ENCODE measurements at places on chromosomes 7 and 10.

- no peak for ATAC-seq
Observed at GRCh38 chr7:50584386-50584785, 19.2 kb upstream of the DDC start.

GRCh38 chr7:80467069-80467468, 44.8 kb downstream of the GNAT3 start:
- no peak for ATAC-seq

DNA sequence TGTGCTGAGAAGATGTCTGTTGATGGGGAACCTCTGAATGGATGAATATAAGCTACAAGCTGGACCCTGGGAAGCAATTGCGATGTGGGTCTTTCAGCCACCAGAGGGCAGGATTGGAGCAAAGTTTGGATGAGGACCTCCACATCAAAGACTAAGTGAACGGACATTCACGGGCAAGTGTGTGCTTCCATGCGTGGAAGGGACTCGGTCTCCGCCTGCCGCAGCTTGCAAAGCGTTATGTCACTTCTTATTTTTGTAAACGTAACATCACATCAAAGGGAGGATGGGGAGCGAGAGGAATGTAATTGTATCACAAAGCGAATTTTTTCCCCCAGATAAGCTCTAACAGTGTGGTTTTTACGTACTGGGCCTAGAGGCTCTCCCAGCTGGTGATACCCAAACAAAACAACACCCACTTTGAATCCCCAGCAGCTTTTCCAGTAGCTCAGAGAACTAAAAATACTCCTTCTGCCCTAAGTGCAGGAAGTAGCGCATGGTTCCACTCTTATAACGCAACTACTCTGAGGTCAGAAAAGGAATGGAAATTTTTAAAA, 65.0 kb downstream of the VWA2 start:
- ATAC-seq = peak; percentile 67

GRCh38 chr10:78864761-78865537, 203.8 kb upstream of the ZMIZ1 start:
- ATAC-seq = no peak

DNA sequence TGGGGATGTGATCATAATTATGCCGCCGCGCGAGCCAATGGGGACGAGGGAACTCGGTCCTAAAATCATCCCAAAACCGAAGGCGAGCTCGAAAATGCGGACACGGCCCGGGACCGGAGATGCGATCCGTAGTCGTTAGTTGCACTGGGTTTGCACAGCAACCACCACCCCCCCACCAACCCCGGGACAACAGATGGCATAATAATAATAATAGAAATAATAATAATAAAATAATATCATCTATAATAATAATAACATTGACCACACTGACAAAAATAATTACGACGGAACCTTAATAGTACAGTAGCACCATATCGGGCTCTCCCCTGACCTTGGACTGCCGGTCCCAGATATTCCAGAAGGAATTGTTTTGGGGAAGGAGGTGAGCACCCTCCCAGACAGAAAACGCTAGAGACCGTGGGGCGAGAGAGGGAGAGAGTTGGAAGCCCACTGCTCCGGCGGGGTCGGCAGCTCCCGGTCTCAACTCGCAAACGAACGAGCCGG, 1.1 kb upstream of the EMX2 start:
- ATAC-seq = no peak

GRCh38 chr10:89502549-89502948, 32.8 kb downstream of the SLC16A12 start:
- ATAC-seq = no peak

Data from esophagus mucosa (tissue), 1 donor.